ENCODE measurements at places on chromosomes 3 and 15. TPM values are rescaled to one million over a fixed set of nuclear protein-coding genes. Genes with fewer than 3 reads are reported as not detected.

The KNG1 gene
- not detected for total RNA-seq

The ZIC1 gene
- total RNA-seq = 0.26 TPM

The ACOX2 gene
- 20.5 TPM for total RNA-seq

The PYGO1 gene
- 10.1 TPM for total RNA-seq

The SNTN gene
- not detected for total RNA-seq

The TMEM40 gene
- total RNA-seq = not detected

The CPLX3 gene
- total RNA-seq = not detected

The GPR62 gene
- under 0.01 TPM for total RNA-seq

The OR5K4 gene
- total RNA-seq = not detected

The STRC gene
- total RNA-seq = 0.17 TPM

The ZBBX gene
- total RNA-seq = not detected

The RLBP1 gene
- total RNA-seq = not detected

The MUC4 gene
- total RNA-seq = not detected

The C2CD4A gene
- not detected for total RNA-seq

The ALPK3 gene
- total RNA-seq = 0.50 TPM

The ANKRD34C gene
- not detected for total RNA-seq

The GOLGA6L2 gene
- total RNA-seq = not detected

The ACTRT3 gene
- total RNA-seq = 6.1 TPM

The NCKIPSD gene
- total RNA-seq = 15.4 TPM

The CHL1 gene
- 2.1 TPM for total RNA-seq

The NRROS gene
- total RNA-seq = under 0.01 TPM

The FETUB gene
- total RNA-seq = not detected

All from fibroblast of lung (primary cell).